Coronary artery (tissue), 2 donors: ENCODE measurements at places on chromosomes 3 and 15.
A peak's percentile ranks its signal among the peaks of the same experiment; 100 is the strongest.

GRCh38 chr3:62888180-62888579 is 13.0 kb upstream of the CADPS start:
- no peak for DNase-seq

DNA sequence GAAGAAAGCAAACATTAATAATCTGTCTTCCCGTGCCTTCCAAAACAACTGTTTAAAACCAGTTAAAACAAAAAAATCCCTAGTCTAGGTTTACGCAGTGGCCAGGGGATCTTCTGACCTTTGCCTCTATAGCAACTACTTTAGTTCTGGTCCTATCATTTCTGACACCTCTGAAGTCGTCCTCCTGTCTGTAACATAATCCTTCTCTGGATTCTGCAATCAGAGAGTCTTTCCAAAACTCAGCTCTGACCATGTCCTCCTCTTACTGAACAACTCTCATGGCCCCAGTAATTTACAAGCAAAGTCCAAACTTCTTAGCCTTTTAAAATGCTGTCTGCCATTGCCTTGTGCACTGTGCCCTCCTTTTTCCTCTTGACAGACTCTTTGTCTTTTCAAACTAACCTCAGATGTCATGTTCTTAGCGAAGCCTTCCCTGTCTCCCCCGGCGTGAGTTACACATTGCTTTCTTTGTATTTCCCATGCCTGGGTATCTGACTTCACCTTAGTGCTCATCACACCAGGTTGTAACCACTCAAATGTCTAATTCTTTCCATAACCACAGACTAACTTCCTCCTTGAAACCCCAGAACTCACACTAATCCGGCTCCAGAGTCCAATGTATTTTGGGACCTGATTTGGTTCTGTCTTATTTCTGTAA is 105.2 kb upstream of the BNIP2 start:
- no peak for DNase-seq

- DNase-seq = no peak
Observed at GRCh38 chr3:57169872-57170623, 4.9 kb upstream of the IL17RD start.

GRCh38 chr3:13507570-13508339 is 27.6 kb downstream of the HDAC11 start:
- DNase-seq = no peak

DNA sequence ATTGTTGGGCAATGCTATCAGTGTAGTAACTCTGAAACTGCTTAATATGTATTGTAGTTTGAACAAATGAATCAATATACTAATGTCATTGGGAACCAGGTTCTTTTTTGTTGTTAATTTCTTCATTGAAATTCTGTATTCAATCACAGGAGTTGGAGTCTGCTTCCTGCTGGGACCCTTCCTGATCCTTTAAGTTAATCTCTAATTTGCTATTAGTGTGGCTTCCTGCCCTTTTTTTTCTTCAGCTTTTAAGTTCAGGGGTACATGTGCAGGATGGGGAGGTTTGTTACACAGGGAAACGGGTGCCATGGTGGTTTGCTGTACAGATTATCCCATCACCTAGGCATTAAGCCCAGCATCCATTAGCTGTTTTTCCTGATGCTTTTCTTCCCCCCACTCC is 21.7 kb downstream of the GPR160 start:
- no peak for DNase-seq

GRCh38 chr15:31740203-31740602 is 290.1 kb upstream of the CHRNA7 start:
- DNase-seq = no peak

DNA sequence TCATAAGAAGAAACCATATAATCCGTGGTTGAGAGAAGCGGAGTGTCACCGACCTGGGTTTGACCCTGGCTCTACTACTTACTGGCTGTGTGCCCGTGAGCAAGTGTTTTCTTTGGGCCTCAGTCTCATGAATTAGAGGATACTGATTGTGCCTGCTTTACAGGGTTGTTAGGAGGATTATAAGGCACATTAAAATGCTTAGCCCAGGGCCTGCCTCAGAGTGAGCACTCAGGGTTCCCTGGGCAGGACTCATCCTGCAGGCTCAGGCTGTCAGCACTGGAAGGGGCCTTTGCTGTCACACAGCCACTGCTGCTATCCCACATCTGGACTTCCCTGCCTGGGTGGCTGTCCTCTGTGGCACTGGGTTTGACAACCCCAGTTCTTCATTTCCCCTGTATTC is 4.7 kb downstream of the PLA2G4F start:
- peak; percentile 56 for DNase-seq

DNA sequence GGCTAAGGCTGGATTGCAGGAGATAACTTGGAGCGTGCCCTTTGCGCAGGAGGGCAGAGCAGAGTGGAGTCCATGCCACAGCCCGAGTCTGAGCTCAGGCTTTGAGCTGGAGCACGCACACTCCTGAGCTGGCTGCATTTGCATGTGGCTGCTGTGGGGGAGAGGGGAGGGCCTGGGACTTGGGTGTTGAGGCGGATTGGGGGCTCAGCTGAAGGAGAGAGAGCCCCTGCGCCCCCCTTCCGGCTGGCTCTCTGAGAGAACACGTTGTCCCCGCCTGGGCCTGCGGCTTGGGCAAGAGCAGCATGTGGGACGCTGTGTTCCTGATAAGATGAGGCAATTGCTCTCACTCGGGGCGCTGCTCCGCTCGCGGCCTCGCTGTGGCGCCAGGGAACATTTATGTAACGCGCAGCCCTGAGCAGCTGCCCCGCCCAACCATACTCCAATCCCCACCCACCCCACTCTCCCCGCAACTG is 39.1 kb downstream of the KLF13 start:
- DNase-seq = peak; percentile 99

- no peak for DNase-seq
Observed at GRCh38 chr3:9932535-9932842, 1.1 kb upstream of the CRELD1 start.

DNA sequence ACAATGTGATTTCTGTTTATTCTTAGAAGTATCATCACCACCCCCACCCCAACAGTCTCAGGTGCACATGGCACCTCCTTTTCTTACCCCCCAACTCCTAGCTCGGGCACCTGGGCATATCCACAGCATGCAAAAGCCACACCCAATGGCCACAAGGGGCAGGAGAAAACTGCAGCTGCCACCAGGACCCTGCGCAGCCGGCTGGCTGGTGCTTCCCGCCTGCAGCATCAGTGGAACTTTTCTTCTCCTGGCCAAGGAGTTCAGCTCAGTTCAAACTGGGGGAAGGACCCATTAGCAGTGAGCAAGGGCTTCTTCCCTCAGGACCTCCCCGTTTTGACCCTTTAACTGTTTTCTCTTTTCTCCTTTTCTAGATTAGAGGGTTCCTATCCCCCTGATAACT is 44.8 kb downstream of the TM4SF18 start:
- DNase-seq = no peak
